ENCODE measurements at places on chromosomes 2 and 18.

GRCh38 chr2:177670791-177671535, 278.4 kb downstream of the AGPS start:
- no peak for DNase-seq

DNA sequence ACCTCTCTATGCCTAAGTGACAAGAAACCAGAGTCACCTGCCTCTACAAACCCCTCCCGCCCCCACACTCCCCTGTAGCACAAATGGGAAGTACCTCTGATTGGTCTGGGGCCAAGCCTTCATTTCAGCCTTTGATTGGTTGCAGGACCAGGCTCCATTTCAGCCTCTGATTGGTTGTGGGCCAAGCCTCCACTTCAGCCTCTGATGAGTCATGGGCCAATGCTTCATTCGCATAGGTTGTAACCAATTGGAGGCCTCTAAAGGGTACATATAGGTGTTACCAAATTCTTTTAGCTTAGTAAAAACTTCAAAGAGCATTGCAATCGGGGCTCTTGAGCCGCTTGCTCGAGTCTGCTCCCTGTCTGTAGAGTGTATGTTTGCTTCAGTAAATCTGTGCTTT, 25.0 kb downstream of the CCDC102B start:
- no peak for DNase-seq

GRCh38 chr18:35278969-35279368, 11.1 kb downstream of the ZSCAN30 start:
- DNase-seq: no peak

DNA sequence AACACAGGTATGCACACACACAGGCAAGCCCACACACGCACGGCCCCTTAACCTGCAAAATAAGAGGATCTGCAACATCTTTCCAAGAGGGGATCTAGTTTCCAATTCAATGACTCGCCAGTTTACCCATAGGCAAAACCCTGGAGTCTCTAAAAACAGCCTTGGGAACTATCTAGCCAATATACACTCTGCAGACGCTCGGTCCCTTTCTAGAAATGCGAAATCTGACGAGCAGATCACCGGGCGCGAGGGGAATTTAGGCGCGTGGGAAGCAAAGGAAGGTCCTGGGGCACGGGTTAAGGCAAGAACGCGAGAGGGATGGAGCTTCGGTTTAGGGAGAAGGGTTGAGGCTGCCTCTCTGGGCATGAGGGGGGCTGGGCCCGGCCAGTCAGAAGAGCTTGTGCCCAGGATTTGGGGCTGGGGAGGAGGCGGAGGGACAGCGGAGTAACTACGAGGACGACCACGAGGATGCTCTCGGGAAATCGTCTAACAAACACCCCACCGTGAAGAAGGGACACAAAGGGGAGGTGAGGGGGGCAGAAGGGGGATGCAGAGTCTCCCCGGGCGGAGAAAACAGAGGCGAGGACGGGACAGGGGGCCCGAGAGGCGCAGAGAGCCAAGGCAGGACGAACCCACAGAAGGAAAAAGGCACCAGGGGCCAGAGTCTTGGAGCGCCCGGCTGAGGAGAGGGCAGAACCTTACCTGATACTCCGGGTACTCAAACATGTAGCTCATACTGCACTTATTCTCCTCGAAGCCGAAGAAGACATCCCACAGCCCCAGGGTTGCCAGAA, 542 bp downstream of the PGAP1 start:
- DNase-seq: no peak
